Calu3 (cell line): ENCODE measurements at places on chromosomes 3 and 15.
A peak's percentile ranks its signal among the peaks of the same experiment; 100 is the strongest.

- no peak for DNase-seq
These were observed 398.9 kb upstream of the NR2F2 start for GRCh38 chr15:95931619-95932018.

- DNase-seq = no peak
These were observed 68.8 kb downstream of the AQR start for GRCh38 chr15:34900748-34901147.

DNA sequence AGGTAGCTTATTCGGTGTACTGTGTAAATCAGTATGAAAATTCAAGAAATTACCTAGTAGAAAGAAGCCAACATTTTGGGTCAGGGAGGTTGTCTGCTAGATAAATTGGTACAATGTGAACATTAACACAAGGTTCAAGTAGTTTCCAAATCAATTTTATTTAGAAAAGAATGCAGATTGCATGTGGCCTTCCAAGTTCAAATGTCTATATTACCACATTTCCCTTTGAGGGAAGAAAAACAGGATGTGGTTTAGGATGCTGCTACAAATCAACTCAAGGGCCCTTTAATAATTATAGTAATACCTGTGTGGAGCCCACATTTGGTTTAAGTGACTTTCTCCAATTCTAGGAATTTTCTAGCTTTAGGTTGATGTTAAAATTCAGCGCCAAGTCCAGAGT is 57.5 kb downstream of the CADPS start:
- no peak for DNase-seq

DNA sequence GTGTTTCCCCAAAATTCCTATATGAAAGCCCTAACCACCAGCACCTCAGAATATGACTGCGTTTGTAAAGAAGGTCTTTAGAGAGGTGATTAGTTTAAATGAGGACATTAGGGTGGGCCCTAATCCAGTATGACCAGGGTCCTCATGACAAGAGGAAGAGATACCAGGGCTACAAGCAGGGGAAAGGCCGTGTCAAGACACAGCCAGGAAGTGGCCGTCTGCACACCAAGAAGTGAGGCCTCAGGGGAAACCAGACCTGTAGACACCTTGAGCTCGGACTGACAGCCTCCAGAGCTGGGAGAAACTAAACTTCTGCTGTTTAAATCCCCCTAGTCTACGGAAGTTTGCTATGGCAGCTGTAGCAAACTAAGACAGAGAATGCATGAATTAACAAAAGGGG is 14.2 kb downstream of the KIF7 start:
- no peak for DNase-seq

GRCh38 chr3:196087906-196088305 is 6.0 kb upstream of the TFRC start:
- no peak for DNase-seq

DNA sequence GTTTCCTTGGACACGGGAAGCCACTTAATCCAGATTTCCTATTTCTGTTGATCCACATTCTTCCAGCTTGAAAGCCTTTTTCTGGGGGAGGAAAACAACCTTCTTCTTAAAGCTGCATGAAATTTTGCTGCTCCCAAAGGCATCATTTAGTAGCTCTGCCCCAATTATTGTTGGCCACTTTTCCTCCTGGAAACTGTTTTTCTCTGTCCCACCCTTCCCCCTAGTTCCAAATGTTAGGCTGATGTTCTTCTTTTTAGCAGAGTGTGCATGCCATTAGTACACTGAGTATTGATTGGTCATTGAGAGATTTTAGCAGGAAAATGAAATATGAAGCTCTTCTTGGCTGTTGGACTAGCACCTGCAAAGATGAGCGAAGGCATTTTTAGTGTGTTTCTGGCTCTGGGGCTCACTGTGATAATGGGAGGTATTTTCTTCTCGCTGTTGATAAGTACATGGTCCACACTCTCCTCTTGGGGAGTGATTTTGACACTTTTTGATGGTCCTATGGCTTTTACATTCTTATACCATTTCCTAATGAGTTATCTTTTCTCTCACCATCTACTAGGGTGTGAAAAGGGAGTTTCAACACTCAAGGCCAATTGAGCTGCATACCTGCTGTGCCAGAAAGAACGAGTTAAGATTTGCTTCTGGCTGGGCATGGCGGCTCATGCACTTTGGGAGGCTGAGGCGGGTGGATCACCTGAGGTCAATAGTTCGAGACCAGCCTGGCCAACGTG is 200.5 kb downstream of the PTPRG start:
- no peak for DNase-seq

DNA sequence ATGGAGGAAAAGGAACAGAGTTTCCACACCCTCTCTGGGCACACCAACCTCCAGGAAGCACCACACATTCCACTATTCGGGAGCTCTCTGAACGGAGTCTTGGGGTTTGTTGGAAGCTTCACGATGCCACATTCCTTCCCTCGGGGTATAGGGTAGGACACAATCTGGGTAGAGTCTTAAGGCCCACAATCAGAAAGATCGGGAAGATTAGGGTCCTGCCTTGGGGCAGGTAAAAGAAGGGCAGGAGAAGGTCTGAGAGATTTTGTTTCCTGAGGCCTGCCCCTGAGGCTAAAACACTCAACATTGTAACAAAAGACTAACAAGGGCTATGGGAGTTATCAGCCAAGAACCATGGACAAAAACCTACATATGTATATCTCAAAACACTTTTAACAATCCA is 89.2 kb upstream of the RAP2B start:
- DNase-seq = no peak

GRCh38 chr3:31369637-31370379 is 162.9 kb upstream of the STT3B start:
- DNase-seq = no peak

DNA sequence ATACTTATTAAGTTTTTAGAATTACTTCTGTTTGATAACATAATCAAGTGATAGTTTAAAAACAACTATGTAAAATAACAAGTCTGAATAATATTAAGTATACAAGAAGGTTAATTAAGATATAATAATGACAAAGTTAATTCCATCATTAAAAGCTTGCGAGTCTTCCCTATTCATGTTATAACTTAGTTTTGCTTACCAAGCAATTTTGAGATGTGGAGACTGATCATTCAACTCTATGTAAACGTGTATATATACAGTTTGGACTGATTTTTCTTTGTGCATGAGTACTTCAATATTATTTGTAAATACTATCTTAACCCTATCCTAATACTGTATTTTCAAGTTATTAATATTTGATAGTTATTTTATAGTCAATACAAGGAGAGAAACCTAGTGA is 870.9 kb downstream of the GBE1 start:
- DNase-seq = no peak

DNA sequence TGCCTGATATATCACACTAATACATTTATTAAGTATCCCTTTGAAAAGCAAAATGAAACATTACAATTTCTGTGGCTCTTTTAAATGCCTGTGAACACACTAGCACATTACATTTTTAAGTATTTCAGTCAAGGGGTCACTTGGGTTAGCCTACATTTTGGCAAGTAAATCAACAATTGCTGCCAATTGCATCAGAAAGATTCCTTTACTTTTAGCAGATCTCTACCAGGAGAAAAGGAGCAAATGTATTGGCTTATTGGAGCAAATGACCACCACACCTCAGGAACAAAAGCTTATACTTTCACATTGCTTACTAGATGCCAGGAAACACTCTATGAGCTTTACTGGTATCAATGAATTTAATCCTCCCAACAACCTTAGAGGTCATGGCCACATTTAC is 947.1 kb downstream of the FHIT start:
- DNase-seq = no peak

DNA sequence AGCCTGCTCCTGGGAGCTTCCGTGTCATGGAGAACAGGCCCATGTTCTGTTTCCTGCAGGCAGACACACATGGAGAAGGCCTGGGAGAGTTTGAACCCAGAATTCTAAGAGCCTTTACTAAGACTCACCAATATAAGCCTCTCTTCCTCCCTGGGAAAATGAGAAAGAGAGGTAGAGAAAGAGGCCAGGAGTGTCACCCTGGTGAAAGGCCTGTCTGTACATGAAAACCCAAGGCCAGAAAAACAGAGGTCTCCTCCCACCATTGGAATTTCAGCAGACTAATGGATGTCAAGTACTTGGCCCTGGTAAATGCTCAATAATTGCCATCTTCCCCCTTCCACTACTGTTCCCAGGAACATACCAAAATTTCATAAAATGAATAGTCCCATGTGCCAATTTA is 117.6 kb downstream of the TOP2B start:
- no peak for DNase-seq

- peak; percentile 58 for DNase-seq
These were observed 10.8 kb downstream of the ITGA11 start for GRCh38 chr15:68421115-68421551.

DNA sequence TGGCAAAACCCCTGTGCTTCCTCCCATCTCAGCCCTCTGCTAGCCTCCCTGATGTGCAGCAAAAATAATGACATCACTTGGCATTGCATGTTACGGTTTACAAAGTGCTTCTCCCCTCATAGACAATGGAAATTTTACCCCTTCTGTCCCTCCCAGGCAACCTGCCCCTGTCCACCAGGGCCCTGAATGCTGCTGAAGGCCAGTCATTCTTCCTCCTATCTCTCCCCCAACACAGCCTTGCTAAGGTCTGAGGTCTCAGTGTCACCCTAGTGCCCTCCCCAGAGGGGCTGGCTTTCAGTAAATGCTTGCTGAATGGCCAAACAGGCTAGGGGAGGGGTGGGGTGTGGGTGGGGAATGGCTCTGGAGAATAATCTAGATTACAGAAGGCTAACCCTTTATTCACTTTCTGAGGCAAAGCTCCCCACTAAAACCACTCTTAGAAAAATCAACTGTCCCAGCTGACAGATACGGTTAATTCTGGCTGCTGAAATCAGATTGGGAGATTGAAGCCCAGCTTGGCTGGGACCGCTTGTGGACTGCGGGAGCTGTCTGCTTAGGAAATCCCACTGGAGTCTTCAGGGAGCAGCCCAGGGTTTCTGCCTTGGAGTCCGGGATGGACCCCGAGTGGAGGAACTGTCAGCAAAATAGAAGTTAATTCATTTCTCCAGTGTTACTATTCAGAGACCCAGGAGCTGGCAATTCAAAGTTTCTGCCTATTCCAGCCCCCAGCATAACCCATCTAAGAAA is 22.9 kb downstream of the ANP32A start:
- no peak for DNase-seq

DNA sequence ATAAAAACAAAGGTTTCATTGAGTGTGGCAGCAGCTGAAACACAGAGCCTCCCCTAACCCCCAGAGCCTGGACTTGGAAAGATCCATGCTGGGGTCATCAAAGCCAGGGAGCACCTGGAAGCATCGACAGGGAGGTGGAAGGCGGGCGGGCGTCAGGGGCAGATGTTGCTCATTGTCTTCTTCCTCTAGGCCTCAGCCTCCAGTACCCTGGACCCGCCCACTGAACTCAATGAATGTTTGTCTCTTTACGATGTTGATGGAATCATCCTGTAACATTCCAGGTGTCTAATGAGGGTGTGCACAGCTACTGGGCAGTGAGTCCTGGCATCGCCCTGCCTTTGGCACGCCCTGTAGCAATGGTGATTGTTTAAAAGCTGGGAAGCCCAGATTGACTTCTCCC is 9.8 kb downstream of the GP5 start:
- no peak for DNase-seq

GRCh38 chr3:152957491-152957890 is 122.6 kb downstream of the P2RY1 start:
- no peak for DNase-seq

- peak; percentile 75 for DNase-seq
These were observed 293.6 kb downstream of the FGF12 start for GRCh38 chr3:192433704-192434103.

DNA sequence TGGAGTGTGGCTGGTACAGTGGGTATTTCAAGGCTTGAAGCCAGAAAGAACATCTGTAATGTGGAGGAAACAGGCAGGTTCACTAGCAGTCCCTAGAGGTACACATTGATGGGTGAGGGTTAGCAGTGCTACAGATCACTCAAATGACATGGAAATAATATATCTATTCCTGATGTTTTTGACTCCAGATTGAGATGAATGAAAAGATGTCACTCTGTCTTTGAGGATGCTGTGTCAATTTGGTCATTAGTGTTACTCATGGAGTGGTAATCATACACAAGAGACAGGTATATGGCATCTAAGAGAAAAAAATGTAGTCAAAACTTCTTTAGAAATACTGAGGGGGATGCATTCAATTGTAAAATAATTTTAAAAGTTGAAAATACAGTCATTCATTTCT is 135.1 kb downstream of the ZIC1 start:
- DNase-seq = no peak

- no peak for DNase-seq
These were observed 29.2 kb upstream of the IGDCC4 start for GRCh38 chr15:65451989-65452388.

- no peak for DNase-seq
These were observed 88.8 kb upstream of the HES1 start for GRCh38 chr3:194046995-194047645.

GRCh38 chr15:57780471-57780870 is 74.0 kb downstream of the POLR2M start:
- no peak for DNase-seq

DNA sequence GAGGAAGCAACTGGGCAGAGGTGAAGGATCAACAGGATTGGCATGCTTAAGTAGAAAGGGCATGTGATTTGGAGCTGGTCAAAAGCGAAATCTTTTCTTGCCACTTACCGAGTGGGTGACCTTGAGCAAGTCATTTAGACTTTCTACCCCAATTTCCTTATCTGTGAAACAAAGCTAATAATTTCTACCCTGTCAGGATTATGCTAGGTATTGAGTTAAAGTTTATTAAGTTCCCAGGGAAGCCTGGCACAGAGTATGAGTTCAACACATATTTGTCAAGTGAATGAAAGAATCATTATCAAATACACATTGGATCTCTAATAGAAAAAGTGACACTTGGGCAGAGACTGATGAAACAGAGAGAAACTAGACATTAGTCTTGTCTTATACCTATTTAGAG is 66.4 kb upstream of the FRMD4B start:
- no peak for DNase-seq

GRCh38 chr15:57273402-57273801 is 102.9 kb upstream of the CGNL1 start:
- DNase-seq = no peak

GRCh38 chr3:49265661-49266386 is 11.2 kb downstream of the C3orf62 start:
- DNase-seq = no peak

DNA sequence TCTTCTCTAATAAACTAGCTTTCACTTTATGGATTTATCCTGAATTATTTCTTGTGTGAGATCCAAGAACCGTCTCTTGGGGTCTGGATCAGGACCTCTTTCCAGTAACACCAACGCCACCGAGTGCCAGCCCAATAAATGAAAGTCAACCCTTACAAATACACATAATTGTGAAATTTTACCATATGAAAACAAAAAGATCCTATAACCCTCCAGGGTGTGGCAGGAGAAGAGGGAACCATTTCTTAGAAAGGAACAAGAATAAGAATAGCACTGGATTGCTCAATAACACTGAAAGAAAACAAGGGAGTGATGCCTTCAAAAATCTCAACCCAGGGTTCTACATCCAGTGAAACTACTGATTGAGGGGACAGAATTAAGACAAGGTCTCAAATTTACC is 51.6 kb upstream of the ACKR4 start:
- DNase-seq = no peak

- no peak for DNase-seq
These were observed 39.2 kb downstream of the FAH start for GRCh38 chr15:80191897-80192595.

GRCh38 chr3:56862352-56863062 is 60.8 kb upstream of the ARHGEF3 start:
- DNase-seq = no peak
